Activated B cell treated with CpG ODN at 0.5 μM for 24 hours (primary cell): ENCODE measurements at places on chromosomes 7 and 10.

DNA sequence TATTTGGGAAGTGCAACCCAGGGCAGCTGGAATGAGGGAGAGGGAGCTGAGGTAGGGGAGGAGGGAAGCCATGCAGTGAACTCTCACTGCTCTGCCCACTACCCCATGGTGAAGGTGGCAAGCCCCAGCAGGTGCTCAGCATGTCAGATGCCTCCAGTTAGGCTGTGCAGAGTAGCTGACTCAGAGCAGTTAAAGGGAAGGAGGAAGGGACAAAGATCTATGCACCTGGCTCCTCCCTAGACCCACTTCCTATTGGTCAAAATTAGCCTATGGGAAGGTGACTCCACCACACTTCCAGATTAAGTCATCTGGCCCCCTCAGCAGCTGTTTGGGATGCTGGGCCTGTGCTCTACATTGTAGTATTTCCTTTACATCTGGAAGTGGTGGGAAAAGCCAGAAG, 125.7 kb upstream of the MTPN start:
- no peak for DNase-seq

GRCh38 chr7:27208998-27209397, 9.1 kb upstream of the HOXA13 start:
- no peak for DNase-seq

GRCh38 chr10:103652599-103653281, 159.2 kb downstream of the NEURL1 start:
- no peak for DNase-seq

- DNase-seq = no peak
These were observed 520.8 kb downstream of the REEP3 start for GRCh38 chr10:64041989-64042490.

DNA sequence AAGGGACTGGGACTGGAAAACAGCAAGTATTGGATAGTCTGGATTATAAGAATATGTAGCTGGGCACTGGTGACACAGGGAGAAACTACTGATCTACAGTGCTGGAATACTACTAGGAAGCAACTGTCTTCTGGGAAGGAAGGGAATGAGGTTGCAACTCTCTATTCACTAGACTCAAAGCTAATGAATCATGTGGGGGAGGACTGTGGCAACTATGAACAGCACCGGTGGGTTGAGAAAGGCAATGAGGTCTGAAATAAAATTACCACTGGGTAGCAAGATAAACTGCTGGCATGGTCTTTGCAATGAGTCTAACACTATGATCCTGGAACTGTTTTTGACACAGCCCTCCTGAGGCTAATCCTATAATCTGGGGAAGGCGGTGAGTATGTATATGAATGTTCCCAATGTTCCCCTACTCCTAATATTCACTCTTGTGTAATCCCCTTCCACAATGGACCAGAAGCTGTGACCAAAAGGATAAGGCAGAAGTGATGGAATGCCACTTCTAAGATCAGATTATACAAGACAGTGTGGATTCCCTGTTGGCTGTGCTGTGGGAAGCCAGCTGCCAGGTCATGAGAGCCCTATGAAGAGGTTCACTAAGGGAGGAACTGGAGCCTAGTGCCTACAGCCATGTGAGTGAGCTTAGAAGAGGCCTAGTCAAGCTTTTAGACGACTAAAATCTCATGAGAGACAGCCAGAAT, 101.3 kb upstream of the DNAJB12 start:
- DNase-seq = no peak

DNA sequence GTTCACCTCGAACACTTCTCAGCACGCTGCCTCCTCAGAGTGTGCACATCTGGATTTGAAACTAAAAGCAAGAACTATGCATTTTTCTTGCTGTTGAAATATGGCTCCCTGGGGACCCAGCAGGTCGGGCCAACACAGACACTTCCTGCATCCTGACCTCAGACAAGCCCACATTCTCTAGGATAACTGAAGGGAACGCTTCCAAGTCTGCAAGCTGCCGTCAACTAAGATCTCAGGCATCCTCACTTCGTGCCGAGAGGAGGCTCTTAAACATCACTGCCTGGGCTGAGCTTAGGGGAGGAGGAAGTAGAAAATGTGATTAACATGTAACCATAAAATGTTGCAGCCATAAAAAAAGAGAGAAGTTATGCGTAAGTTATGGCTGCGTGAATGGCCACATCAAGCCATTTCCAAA, 65.5 kb downstream of the PYROXD2 start:
- no peak for DNase-seq

- DNase-seq = no peak
These were observed 61.9 kb upstream of the PTPRZ1 start for GRCh38 chr7:121810831-121811672.

DNA sequence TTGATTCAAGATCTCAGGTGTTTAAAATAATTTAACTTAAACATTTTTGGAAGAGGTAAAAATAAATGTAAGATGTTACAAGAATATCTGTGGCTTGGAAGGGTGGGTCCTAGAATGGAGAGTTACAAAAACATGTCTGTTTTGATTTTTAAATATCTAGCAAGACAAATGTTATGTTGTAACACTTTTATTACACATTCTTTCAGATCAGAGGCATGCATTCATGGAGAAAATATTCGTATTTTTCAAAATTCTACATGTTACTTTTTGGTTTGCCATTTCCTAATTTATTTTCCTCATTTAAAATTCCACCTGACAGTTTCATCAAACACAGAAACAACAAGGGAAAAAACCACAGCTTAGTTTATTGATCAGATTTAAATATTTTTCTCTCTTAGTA, 10.0 kb downstream of the WBP1L start:
- no peak for DNase-seq

DNA sequence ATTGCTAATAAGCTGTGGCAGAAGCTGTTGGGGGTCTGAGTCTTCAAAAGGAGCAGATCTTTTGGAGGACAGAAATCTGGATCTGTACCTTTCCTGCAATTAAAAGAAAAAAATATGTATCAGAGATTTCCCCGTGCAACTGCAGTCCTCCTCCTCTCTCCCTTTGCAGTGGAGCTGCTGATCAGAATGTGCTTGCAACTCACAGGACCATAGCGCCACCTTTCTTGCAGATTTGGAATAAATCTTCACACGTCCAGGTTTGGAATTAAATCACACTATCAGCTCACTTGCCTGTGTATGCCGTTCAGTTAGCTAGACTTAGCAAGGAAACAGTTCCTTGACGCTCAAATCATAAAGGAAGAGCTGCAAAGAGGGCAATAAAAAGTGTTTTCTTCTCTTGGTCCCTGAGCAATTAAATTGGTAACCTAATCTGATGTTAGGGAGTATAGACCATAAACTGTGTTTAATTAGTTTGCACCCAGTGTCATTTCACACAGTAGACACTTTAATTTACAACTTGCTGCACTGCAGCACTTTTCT, 77.4 kb downstream of the PON1 start:
- no peak for DNase-seq

- DNase-seq = no peak
These were observed 261.4 kb downstream of the SNX13 start for GRCh38 chr7:17678896-17679295.

- DNase-seq = no peak
These were observed 168.6 kb upstream of the ETV1 start for GRCh38 chr7:14158111-14158510.

GRCh38 chr7:114843102-114843501, 78.8 kb upstream of the MDFIC start:
- DNase-seq = no peak

GRCh38 chr7:123599766-123600165, 1.9 kb upstream of the ASB15 start:
- no peak for DNase-seq

- no peak for DNase-seq
These were observed 70.6 kb upstream of the ADARB2 start for GRCh38 chr10:1807924-1808323.

- no peak for DNase-seq
These were observed 8.6 kb downstream of the LZTS2 start for GRCh38 chr10:101007915-101008822.

- no peak for DNase-seq
These were observed 17.0 kb upstream of the SFRP5 start for GRCh38 chr10:97788552-97789442.

DNA sequence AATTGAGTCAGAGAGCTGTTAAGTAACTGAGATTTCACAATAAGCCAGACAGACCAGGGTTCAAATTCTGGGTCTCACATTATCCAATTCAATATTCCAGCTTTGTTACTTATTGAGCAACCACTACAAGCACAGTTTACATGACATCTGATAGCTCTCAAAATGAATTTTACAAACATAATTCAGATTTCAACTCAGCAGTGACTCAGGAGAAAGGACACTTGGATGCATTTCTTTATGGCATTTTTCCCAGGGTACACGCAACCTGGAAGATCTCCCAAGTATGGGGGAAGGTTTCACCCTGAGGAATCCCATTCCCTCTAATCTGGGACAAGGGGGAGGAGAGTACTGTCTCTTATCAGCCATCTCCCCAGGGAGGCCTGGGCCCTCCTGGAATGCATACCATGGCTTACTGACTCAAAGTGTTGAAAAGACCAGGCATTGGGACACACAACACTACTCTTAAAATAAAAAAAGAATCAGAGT, 102.4 kb downstream of the CFTR start:
- DNase-seq = no peak

DNA sequence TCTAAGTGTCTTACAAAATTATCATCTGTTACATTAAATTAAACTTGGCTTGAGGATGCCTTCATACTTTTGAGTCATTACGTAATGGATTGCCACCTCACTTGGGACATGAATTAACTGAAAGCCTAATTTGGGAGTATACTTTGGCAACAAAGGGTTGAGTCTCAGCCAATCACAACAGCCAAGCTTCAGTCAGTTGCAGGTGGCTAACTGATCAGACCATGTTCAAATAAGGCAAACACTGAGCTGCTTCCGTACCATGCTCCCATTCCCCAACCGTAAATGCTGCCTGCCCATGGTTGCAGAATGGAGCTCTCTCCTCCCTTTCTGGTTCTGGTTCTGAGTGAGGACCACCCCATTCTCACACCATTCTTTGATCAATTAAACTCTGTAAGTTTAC, 92.9 kb upstream of the STK17A start:
- DNase-seq = no peak

- DNase-seq = no peak
These were observed 19.7 kb downstream of the TLL2 start for GRCh38 chr10:96493871-96494525.

GRCh38 chr10:71727738-71728737, 8.5 kb upstream of the C10orf105 start:
- DNase-seq = no peak
